ENCODE measurements at places on chromosomes 16 and 17.

DNA sequence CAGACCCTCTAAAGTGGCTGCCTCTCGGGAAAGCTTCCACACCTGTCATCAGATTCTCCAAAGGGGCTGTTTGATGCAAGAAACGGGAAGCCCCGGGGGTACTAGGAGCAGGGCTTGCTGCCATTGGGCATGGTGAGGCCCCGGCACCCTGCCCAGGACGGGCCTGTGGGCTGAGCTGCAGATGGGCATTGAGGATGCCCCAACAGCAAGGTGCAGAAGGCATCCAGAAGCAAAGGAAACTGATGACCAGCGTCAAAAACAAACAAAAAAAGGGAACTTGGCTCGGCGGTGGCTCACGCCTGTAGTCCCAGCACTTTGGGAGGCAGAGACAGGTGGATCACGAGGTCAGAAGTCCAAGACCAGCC lies 1.5 kb upstream of the LIMD2 start:
- no peaks in the 10 kb centered on the region for H3K27me3 ChIP-seq
- peak overlapping the region; percentile 77 for H3K27ac ChIP-seq
- H3K4me3 ChIP-seq = peak overlapping the region; percentile 23
- no peak for DNase-seq
- peaks cover 27% of the 10 kb centered on the region for H3K4me1 ChIP-seq
- H3K36me3 ChIP-seq = no peaks in the 10 kb centered on the region

DNA sequence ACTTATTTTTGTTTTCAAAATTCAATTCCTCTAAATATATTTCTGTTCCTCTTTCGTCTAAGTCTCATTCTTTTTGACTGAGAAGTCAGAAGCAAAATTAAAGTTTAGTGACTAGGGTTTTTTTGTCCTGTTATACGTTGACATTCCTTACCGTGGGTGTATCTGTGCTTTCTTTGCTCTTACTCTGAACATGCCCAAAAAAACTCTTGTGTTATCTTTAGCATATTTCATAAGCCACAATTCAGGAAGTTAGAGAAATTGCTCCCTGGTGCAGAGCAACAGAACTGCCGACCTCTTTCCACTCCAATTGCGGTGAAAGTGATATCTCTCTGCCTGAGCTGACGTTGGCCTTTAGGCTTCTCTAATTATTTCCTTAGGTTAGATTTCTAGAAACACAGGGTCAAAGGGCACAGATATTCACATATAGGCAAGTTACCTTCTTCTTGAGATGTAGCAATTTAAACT lies 65.7 kb downstream of the CENPV start:
- H3K4me3 ChIP-seq = no peak overlapping the region
- no peaks in the 10 kb centered on the region for H3K27me3 ChIP-seq
- peak; percentile 66 for DNase-seq
- H3K36me3 ChIP-seq = no peaks in the 10 kb centered on the region
- H3K4me1 ChIP-seq = peaks cover 47% of the 10 kb centered on the region

DNA sequence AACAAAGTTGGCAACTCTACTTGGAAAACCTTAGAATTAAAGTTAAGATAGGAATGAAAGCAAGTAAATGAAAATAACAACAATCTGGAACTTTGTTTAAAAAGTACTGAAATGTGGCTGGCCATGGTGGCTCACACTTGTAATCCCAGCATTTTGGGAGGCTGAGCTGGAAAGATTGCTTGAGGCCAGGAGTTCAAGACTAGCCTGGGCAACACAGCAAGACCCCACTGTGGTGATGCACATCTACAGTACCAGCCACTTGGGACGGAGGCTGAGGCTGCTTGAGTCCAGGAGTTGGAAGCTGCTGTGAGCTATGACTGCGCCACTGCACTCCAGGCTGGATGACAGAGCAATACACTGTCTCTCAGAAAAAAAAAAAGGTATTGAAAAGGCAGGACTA lies 51.7 kb downstream of the SYNRG start:
- no peak for DNase-seq
- no peaks in the 10 kb centered on the region for H3K4me1 ChIP-seq
- no peak overlapping the region for H3K27ac ChIP-seq
- H3K4me3 ChIP-seq = no peak overlapping the region

GRCh38 chr16:72367851-72368250 lies 195.9 kb upstream of the PMFBP1 start:
- H3K27ac ChIP-seq = no peak overlapping the region
- H3K4me1 ChIP-seq = peaks cover 33% of the 10 kb centered on the region
- no peak for DNase-seq
- H3K4me3 ChIP-seq = no peak overlapping the region
